Fibroblast of the conjunctiva (primary cell): ENCODE measurements at places on chromosomes 7 and 10.

DNA sequence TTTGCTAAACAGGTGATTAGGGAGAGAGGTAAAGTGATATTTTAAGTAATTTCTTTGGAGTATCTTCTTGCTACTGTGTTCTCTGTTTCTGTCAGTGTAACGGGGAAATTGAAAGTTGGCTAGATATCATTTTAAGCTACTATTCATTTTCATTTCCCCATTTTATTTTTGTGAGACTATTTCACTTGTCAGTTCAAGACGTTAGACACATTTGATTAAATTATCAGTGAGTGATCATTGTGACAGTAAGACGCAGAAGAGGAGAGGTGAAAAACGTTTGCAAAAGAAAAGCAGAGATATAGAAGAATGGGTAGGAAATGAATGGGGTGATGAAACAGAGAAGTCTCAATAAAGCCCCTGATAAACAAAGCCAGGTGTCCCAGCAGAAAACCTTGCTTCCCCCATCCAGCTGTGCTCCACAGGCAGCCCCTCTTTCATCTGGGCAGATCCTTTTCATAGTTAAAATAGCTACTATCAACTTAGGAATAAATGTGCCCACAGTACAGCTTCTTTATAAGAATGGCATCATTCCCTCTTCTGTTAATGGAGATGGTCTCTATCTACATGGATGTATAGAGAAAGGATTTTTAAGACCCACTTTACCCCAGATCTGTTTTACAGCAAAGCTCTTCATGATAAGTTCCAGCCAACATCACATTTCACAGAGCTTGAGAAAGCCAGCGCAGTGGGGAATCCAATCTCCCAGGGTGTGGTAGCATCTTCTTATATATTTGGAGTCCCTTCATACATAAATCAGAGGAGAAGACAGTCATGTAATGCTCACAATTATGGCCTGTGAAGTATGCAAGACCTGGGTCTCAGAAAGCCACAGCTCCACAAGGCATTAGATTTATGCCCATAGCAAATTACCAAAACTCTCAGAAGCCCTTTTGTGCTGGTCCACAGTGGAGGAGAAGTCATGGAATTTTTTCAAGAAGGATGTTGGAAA, 138.1 kb upstream of the ITGB1 start:
- DNase-seq, result no peak

- no peak for DNase-seq
These were observed 3.9 kb upstream of the PWWP2B start for GRCh38 chr10:132392811-132393694.

DNA sequence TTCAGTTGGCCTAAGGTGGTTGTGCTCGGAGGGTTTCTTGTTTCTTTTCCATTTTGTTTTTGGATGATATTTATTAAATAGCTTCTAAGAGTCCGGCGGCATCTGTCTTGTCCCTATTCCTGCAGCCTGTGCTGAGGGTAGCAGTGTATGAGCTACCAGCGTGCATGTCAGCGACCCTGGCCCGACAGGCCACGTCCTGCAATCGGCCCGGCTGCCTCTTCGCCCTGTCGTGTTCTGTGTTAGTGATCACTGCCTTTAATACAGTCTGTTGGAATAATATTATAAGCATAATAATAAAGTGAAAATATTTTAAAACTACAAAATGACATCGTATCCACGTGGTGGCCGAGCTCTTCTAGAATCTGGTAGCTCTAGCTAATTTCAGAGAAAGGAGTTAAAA, 20.4 kb downstream of the GATA3 start:
- DNase-seq, result no peak

- no peak for DNase-seq
These were observed 233.0 kb downstream of the EMX2 start for GRCh38 chr10:117775526-117775925.

GRCh38 chr10:71059054-71059818, 153.1 kb upstream of the UNC5B start:
- no peak for DNase-seq

- no peak for DNase-seq
These were observed 105.7 kb upstream of the IGFBP3 start for GRCh38 chr7:46026741-46027140.

DNA sequence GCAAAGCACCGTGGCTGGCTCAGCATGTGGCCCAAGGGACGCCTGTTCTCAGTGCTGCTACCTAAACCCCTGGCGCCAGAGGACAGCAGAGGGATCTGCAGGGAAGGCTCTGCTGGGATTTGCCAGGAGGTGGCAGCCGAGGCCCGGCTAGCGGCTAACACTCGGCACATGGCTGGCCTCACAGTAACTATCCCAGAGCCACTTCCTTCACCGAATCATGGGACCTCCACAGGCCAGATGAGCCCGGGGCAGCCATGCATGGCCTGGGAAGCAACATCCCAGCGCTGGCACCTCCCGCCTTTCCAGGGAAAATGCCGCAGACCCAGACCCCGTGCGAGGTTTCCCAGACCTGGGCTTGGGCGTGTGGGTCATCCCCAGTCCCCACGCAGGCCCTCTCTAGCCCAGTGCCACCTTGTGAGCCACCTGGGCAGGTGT, 36.4 kb downstream of the DPYSL4 start:
- DNase-seq, result peak; percentile 71

DNA sequence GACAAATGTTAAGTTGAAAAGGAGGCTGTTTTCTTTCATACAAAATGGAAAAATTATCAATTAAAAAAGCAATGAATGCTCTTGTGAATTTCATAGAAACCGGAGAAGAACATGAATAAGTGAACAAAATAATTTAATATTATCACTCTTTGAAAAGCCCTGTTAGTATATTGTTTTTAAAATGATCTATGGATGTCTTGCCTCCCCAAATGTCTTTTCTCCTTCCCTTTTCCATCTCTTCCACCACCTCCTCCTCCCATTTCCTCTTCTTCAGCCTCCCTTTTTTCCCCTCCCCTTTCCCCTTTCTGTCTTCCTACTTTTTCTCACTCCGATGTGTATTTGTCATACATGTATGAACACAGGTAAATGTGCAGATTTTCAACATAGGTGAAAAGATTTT, 234.7 kb downstream of the MALRD1 start:
- DNase-seq, result no peak

DNA sequence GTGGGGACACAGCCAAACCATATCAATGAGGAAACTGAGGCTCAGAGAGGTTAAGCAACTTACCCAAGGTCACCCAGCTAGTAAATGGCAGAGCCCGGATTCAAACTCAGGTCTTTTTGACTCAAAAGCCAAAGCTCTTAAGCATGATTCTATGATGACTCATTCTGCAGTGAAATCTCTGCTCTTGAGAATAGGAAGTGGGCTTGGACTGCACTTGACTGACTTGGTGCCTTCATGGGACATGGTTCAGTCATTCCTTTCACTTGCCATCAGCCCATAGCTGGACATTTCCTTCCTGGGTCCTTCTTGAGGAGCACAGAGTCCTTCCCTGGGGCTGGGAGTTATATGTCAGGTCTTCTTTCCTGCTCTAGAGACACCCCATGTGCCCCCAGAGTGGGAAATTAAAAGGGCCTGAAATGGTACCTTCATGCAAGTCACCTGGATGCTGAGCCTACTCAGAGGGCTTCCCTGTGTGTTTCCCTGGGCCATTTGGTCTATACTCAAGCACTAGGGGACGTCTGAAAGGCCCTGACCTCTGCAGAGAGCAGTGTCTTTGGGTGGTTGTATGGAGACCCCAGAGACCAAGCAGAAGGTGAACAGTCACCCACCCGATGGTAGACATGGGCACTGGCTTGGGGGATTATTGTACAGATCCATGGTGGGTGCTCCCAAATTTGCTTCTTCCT, 62.4 kb upstream of the SDK1 start:
- no peak for DNase-seq

DNA sequence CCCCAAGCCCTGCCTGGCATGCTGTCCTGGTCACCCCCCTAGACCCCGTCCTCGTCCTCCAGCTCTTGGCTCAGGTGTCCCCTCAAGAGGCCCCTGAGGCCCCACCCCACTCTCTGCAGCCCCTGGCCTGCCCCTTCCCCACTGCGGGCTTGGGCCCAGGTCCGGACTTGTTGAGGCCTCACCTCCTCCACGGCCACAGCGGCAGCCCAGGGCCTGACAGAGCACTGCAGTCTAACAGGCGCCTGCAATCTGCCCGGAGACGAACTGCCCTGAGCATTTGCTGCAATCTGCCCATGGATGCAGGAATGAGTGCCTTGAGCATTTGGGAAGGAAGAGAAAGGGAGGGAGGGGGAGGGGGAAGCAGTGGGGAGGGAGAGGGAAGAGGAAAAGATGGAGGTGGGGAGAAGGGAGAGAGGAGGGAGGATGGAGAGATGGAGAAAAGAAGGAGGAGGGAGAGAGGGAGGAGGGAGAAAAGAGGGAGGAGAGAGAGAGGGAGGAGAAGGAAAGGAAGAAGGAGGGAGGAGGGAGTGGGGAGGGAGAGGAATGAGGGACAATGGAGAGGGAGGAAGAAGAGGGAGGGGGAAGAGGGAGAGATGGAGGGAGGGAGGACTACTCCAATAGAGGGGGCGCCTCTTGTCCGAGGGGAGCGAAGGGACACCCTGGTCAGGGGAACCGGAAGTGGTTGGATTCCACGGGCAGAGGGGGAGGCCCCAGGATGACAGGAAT, 73.9 kb downstream of the PDGFA start:
- no peak for DNase-seq

DNA sequence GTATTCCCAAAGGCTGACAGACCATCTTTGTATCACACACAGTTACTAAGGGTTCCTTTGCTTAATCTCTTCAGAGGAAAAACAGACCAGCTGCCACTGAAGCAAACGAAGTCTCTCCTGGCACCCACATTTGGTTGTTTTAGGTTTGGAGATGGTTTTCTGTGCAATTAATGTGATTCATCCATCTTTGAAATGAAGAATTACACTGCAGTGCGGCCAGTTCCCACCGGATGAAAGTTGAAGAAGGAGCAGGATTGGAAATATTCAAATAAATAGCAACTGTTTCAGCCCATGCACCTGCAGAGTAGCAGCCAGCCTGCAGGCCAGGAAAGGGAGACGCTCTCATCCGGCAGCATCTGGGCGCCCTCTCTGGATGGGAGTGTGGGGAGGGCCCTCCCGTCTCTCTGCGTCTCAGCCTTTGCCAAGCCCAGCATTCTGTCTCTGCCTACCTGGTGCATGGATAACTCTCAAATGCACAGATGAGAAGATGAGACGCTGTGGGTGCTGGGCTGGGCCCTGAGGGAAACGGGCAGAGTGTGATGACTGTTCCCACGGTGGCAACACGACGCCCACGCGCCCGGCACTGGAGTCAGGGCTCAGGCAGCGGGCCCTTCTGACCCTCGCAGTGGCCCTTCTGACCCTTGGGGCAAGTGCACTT, 214.0 kb downstream of the PTPRN2 start:
- no peak for DNase-seq
